Nephron progenitor cell (in vitro differentiated cells): ENCODE measurements at places on chromosomes 16 and 17.

DNA sequence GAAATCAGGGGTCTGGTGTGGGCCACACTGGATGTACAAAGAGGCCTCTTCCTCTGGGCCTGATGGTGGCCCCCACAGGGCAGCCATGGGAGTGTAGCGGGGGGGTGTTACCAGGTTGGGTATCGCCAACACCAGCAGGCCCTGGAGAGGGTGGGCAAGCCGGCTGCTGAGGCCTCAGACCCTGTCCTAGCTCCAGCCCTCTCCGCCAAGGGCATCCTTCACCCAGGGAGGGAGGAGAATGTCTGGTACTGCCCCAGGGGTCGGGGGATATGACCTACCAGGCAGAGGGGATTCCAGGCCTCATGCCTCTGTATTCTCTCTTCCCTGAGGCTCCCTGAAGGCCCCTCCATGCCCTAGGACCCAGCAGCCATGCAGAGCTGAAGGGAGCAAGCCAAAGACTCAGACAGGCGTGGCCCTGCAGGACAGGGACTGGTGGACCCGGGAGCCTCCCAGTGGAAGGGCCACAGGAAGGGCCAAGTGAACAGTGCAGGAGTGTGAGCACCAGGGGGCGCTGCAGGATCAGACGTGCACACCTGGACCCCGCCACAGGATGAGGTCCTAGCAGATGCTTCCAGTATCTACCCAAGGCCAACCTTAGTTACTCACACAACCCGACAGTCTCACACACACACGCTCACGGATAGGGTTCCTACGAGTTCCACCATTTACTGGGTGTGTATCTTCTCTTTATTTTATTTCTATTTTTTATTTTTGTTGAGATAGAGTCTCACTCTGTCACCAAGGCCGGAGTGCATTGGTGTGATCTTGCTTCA lies 10.9 kb upstream of the CES4A start:
- DNase-seq = peak; percentile 94

DNA sequence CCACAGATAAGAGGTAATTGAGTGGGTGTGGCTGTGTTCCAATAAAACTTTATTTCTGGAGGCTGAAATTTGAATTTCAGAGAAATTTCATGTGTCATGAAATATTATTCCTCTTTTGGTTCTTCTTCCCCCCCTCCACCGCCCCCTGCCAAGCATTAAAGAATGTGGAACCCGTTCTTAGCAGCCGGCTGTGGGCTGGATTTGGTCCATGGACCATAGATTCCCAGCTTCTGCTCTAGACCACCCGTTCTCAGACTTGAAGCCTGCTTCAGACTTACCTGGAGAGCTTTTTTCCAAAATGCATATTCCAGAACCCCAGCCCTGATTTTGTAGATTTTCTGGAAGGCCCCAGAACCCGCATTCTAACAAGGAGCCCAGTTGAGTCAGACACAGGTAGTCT lies 15.1 kb upstream of the LASP1NB start:
- DNase-seq = no peak

DNA sequence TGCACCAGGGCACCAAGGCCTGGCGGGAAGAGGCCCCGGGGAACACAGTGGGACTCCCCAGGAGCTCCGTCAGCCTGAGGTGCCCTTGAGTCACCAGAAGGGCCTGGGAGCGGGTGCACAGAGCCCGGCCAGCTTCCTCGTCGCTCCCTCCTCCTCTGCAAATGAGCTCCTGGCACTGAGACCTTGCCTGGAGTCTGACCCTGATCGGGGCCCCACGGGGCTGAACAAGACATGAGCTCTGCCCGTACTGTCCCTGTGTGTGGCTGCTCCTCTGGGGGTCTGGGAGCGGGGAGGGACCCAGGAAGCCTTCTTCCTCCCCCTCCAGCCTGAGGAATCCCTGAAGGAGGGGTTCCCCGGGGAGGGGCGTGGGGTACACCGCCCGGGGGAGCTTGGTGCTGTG lies 36.4 kb upstream of the SSTR5 start:
- DNase-seq = no peak

DNA sequence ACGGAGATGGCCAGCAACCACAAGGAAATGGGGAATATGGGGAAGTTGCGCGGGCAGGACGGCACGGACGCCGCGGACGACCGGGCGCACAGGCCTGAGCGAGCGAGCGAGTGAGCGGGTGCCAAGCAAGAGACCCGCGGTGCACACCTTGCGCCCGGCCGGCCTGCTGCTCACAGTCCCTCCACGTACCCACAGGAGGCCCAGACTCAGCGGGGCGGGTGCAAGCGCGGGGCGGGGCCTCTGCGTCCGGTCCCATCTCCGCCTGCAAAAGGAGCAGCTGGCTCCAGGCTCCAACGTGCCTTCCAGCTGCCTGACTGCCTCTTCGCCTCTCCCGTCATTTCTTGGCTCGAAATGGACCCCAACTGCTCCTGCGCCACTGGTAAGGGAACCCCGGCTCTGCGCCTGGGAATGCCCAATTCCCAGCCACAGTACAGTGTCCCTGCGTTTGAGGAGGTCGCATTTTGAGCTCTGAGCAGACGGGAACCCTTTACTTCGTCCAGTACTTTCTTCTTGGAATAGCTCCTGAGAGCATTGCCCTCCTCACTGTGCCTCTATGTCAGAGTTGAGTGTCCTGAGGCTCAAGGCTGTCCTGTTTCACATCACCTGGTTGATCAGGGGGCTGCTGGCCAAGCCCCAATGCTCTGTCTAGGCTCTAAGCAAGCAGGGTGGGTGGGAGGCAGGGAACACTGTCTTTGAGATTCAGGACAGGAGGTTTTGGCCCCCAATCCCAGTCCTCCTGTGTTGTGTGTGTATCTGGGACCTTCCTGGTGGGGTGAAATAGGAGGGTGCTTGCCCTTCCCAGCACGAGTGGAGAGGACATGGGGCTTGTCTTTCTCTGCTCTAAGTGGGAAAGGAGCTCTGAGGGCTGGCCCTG lies 8.1 kb upstream of the MT1E start:
- peak; percentile 67 for DNase-seq

DNA sequence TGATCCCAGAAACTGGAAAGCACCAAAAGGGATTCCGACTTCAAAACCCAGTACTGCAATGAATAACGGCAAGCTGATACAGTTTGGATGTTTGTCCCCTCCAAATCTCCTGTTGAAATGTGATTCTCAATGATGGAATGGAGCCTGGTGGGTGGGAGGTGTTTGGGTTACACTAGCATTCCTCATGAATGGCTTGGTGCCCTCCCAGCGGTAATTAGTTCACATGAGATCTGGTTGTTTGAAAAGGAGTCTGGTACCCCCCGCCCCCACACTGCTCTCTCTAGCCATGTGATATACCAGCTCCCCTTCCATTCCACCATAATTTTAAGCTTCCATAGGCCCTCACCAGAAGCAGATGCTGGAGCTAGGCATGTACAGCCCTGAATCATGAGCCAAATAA lies 40.1 kb downstream of the RANBP10 start:
- DNase-seq = no peak

GRCh38 chr16:68094614-68094934 lies 9.4 kb downstream of the NFATC3 start:
- DNase-seq = no peak
